ENCODE measurements at places on chromosomes 4 and X.

DNA sequence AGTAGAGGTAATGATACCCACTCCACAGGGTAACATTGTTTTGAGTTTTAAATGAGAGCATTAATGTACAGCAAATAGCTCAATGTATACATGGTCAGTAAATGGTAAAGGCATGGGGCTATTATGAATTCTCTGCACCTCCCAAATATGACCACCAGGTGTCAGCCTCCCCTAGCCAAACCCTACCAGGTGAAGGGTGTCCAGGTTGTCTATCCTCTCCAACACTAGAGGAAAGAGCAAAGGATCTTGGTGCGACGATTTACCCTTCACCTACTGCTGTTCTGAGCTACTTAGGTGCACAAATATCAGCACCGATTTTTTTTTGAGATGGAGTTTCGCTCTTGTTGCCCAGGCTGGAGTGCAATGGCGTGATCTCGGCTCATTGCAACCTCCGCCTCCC is 26.5 kb upstream of the XIAP start:
- DNase-seq, result no peak

DNA sequence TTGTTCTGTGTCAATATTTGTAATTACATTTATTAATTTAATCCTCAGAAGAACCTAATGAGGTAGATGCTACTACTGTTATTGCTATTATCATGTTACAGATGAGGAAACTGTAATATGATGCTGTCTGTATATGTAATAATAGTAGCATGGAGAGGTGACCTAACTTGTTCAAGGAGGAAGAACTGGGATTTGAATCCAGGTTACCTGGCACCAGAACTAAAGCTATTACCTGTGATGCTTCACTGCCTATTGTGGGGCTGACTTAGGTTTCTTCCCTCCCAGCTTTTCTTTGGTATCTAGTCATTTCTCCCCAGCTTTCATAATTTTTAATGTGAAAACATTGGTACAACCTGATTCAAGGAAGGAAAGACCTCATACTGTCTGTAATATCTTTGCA is 43.6 kb downstream of the RAPGEF2 start:
- no peak for DNase-seq

DNA sequence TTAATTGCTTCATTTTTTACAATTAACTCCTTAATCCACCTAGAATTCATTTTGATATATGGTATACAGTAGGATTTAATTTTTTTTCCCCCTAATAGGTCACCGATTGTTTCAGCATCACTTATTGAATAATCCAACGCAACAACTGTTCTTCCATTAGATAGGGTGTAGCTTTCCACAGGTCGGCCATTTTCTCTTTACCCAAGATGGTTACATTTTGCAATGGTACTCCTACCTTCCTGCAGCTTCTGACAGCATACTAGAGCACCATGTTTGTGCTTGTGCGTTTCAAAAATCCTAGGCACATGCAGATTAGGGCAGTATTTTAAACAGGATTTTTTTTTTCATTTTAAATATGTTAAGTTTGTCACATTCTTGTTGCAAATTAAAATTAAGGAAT is 2.3 kb downstream of the LINC00632 start:
- no peak for DNase-seq

GRCh38 chrX:149819371-149819770 is 37.6 kb downstream of the MAGEA9 start:
- no peak for DNase-seq

- DNase-seq, result no peak
Measured at GRCh38 chr4:15953625-15954024, 9.3 kb downstream of the FGFBP2 start.

DNA sequence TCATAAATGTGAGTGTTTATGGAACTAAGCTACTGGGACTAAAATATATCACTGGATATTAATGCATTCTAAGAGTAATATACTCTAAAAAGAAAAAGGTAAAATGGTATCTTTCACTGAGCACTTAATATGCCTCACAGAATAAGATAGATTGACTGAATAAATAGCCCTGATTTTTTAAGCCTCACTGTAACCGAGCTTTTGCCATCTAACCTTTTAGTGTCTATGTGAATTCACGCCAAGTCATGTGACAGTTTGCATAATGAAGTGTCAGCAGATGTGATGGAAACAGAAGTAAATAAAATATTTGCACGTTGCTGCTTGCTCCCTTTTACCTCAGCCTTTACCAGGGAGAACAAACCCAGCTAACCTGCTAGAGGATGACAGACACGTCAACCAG is 119.7 kb upstream of the NWD2 start:
- DNase-seq, result no peak

DNA sequence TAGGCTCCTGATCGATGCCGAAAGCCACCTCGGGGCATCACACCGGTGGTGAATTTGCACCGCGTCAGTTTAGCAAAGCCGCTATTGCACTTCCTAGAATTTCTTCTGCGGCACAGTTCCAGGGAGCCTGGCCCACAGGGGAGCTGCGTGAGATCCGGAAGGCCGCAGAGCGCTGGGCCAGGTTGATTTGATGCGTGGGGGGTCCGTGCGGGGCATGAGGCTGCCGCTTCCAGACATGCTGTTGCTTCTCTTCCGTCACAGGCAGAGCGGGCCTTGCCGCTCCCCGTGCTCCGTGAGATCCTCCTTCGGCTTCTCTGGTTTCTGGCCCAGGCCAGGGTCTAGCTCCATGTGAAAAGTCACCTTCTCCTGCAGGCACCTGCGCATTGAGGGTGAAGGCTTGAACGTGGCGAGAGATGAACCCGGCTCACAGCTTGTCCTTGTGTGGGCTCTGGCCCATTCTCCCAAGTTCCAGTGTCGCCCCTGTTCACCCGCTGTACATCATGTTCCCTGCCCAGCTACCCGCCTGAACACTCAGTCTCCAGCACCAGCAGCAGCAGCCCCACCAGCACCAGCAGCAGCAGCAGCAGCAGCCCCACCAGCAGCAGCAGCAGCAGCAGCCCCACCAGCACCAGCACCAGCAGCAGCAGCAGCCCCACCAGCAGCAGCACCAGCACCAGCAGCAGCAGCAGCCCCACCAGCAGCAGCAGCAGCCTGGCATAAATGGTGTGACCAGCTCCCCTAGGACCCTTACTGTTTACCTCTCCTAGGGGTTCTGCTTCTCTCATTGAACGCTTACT is 131.2 kb downstream of the TRIML1 start:
- DNase-seq, result no peak

DNA sequence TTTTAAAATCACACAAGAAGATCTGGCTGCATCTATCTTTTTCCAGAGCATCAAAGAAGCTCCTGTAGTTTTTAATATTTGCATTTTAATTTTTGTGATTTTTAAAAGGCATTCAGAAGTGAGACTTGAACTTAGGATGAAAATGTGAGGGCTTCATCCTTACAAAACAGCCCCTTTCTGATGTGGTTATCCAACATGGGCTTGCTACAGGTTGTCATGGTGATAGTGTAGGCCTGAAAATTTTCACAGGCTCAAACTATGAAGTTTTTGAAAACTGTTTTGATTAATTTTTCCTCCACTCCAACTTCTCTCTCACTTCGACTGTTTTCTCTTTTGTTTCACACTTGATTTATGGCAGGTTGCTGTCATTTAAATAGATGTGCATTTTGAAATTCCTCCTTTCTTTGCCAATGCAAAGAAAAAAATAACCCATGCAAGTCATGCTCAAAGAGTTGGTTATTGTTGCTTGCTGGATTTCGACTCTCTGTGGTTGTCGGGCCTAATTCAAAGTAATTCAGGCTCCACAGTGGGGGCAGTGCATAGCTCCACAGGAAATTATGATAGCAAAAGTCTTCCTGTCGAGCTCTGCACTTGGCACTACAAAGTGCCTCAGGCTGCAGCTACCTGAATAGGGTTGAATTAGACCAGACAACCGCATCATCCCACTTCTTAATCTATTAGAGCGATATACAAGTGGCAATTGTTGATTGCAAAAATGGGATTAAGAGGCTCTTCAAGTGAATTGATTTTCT is 201.0 kb upstream of the GPR101 start:
- no peak for DNase-seq

DNA sequence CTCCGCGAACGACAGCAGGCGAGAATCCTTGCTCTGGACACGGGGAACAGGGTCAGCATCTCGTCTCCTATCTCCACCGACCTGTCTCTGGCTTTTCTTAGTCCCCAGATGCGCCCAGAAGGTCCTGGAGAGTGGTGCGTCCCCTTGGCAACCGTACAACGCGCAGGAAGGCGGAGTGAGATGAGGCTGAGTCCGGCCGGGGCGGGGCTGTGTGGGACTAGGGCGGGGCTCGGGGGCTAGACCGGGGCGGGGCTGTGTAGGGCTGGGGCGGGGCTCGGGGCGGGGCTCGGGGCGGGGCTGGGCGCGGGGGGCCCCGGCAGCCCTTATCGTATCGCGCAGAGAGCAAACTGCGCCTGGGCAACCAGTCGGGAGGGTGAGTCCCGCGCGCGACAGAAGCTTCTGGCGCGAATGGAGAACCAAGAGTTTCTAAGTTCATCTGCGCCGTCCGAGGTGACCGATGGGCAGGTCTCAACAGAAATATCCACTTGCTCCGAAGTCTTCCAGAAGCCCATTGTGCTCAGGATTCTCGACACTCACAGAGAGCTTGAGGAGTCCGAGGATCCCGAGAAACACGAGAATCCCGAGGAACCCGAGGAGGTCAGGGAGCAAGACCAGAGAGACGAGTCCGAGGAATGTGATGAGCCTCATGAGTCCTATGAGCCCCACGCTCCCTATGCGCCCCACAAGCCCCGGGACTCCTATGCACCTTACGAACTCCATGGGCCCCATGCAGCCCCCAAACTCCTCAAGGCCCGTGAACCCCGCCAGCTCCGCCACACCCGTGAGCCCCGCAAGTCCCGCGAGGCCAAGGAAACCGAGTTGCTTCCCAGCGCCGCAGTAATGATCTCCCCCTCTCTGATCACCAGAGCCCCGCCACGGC is 24.9 kb downstream of the ARL9 start:
- peak; percentile 61 for DNase-seq

DNA sequence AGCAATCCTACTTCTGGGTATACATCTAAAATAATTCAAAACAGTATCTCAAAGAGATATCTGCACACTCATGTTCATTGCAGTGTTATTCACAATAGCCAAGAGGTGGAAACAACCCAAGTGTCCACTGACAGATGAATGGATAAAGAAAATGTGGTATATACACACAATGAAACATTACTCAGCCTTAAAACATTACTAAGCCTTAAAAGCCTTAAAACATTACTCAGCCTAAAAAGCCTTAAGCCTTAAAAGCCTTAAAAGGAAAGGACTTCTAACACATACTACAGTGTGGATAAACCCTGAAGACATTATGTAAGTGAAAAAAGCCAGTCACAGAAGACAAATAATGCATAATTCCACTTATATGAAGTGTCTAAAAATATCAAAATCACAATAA is 40.3 kb upstream of the TFDP3 start:
- no peak for DNase-seq

- DNase-seq, result no peak
Measured at GRCh38 chr4:42543126-42543525, 113.8 kb downstream of the ATP8A1 start.

DNA sequence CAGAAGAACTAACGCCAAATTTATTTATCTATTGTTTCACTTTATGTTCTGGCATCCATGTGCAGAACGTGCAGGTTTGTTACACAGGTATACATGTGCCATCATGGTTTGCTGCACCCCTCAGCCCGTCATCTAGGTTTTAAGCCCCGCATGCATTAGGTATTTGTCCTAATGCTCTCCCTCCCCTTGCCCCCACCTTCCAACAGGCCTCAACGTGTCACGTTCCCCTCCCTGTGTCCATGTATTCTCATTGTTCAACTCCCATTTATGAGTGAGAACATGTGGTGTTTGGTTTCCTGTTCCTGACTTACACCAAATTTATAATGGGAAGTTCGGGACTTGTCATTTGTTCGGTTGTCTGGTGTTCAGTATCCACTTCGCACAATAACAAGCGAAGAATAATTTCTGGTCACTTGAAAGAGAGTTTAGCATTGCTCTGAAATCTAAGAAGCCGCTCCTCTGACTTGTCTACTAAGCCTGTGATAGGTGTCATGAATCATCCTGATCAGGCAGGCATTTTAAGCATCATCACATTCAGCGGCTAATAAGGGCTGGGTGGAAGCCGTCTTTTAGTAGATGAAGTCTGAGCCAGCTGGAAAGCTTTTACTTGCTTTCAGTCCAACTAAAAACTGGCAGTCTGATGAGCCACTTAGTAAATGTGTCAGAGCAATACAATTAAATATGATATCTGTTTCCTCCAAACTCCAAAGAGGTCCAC is 1065.7 kb upstream of the PABPC4L start:
- no peak for DNase-seq

DNA sequence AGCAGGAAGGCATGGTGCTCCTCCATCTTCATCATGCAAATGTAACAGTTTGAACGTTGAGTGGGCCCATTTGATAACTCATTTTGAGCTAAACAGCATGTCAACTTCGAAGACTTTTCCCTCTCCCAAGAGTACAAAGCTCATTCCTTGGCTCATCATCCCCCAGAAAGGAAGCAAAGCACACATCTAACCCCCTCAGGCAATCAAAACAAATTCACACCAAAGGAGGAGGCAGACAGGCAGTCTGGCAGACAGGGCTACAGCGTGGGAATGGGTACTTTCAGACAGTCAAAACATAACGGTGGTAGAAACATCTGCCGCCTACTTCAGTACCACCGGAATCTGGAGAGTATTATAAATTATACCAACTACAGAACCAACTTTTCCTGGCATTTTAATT is 81.7 kb downstream of the PCDH19 start:
- no peak for DNase-seq

DNA sequence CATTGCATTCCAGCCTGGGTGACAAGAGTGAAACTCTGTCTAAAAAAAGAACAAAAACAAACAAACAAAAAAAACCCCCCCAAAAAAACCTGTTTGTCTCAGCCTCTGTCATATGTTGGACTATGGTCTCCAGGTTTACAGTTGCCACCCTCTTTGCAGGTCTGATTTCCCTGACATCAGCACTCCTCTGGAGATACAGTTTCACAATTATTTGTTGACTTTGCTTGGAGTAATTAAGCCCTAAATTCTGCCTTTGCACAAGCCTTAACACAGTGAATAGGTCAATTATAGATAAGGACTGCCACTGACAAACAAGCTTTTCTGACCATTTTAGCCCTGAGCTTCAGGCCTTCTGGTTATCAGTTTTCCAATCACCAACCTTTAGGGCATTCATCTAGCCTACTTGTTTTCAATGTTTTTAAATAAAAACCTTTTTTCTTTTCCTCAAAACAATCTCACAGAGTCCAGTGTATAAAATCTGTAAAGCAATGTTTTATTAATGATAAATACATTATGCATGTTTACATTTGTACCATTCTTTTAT is 20.4 kb upstream of the MAPK10 start:
- no peak for DNase-seq

DNA sequence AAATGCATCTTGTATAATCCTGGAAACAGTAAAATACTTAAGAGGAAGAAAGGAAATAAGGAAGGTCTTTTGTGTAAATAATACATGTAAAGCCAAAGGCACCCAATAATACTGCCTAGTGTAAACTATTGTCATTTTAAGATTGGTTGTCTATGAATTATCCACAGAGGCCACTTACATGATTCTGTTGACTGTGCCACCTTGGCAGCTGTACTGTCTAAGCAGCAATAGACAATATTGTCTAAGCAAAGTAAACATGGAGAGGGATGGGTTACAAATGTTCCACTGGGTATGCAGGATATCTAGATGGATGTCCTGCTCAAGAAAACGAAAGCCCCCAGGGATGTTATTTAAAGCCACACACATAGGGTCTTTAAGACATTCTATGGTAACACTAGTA is 19.4 kb downstream of the BEND4 start:
- no peak for DNase-seq

- DNase-seq, result no peak
Measured at GRCh38 chr4:69995526-69996016, at the start of gene STATH. Gene STATH (plus strand): TSS chr4:69995966. CDS start chr4:69998438, 2,472 bp downstream.

Measured in activated gamma-delta T cell (primary cell).